ENCODE measurements at places on chromosomes 3 and 15.

- no peak for DNase-seq
These were observed 316.5 kb upstream of the PLSCR5 start for GRCh38 chr3:146921693-146922092.

DNA sequence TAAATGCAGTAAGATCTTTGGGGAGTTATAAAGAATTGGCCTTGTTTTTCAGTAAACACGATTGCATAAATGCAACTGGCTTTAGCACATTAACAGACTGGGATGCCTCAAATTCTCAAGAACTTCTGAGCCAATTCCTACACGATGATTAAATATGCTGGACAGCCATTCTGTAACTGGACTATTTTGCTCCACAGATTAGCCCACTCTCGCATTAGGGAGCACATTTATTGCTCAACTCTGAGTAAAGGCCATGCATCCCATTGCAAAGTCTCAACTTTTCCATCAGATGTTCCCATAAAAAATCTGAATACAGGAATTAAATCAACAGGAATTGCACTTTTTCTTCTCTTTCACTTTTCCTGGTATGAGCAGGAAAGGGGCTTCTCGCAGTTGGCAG, 66.7 kb upstream of the PRICKLE2 start:
- DNase-seq, result no peak

DNA sequence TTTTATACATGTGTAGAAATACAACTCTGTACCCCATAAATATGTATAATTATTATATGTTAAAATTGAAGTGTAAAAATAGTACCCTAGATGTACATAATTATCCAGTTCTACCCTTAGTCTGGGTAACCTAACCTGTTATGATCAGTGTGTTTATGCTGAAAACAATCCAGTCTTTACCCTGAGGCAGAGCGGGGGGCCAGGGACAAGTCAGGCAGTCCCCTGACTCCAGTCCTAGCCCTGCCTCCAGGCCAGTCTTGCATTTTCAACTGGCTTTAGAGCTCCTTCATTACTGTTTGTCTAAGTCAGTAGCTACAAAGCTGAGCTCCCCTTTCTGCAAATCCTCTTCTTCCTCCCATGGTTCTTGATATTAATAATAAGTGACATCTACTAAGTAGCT, 3.1 kb downstream of the MESD start:
- DNase-seq, result no peak

DNA sequence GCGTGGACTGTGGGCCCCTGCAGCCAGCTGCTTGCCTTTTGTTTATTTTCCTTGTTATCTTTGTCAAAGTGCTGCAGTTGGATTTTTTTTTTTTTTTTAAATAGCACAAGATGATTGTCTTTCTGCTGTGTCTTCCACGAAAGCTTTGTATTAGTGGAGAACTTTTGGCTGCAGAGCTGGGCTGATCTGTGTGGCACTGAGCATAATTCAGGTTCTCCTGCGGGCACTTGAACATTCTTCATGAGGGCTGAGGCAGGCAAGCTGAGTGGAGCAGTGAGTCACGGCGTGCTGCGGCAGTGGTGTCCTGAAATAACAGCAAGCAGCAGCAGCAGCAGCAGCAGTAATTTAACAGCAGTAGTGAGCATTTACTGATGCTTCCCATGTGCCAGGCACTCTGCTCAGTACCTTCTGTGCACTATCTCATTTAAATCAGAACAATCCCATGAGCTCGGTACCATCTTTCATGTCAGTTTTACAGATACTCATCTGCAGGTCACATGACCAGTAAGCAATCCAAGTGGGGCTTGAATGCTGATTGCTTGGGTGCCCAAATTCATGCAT, 45.8 kb downstream of the MITF start:
- peak; percentile 51 for DNase-seq

All from HTR-8/SVneo (cell line).